Transverse colon (tissue), 4 donors: ENCODE measurements at places on chromosomes 2 and 18. TPM values are rescaled to one million over a fixed set of nuclear protein-coding genes. Genes with fewer than 3 reads are reported as not detected.
A peak's percentile ranks its signal among the peaks of the same experiment; 100 is the strongest.

- H3K27ac ChIP-seq, result no peak overlapping the region
- H3K4me3 ChIP-seq, result no peak overlapping the region
- DNase-seq, result no peak
- H3K4me1 ChIP-seq, result no peaks in the 10 kb centered on the region
- no peaks in the 10 kb centered on the region for H3K27me3 ChIP-seq
Measured at GRCh38 chr2:63023444-63023843, 27.2 kb upstream of the OTX1 start.

DNA sequence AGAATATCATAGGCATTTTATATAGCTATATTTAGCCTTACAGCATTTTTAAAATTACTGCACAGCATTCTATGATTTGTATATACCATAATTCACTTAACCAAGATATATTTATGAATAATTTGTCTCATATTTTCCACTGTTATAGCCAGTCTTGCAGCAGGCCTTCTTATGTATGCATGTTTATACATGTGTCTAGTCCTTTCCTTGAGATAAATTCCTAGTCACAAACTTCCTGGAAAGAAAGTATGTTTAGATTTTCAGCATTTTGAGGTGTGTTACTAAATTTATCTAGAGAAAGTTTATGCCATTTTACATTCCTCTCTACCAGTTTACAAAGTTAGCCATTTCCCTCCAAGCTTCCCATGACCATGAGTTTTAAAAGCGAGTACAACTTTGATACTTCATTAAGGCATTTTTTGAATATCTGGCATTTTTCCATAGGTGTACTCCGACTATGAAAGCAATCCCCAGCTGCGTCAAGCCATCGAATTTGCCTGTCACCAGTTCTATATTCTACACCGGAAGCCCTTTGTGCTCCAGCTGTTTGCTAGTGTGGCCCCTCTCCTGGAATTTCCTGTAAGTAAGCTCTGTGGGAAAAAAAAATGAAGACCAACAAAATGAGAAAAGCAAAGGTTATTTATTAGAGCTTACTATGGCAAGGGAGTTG lies 59.4 kb upstream of the RPE start:
- H3K27ac ChIP-seq, result no peak overlapping the region
- no peak overlapping the region for H3K4me3 ChIP-seq
- no peaks in the 10 kb centered on the region for H3K36me3 ChIP-seq
- no peak for DNase-seq
- H3K27me3 ChIP-seq, result no peaks in the 10 kb centered on the region
- no peaks in the 10 kb centered on the region for H3K4me1 ChIP-seq

The DSC2 gene
- total RNA-seq, result 14.5 TPM

The EIF2AK3 gene
- 44.8 TPM for total RNA-seq

GRCh38 chr18:10040287-10041011 lies 126.6 kb downstream of the VAPA start:
- H3K36me3 ChIP-seq, result no peaks in the 10 kb centered on the region
- no peak overlapping the region for H3K4me3 ChIP-seq
- no peaks in the 10 kb centered on the region for H3K27me3 ChIP-seq
- DNase-seq, result no peak
- peak overlapping the region; percentile 66 for H3K27ac ChIP-seq

DNA sequence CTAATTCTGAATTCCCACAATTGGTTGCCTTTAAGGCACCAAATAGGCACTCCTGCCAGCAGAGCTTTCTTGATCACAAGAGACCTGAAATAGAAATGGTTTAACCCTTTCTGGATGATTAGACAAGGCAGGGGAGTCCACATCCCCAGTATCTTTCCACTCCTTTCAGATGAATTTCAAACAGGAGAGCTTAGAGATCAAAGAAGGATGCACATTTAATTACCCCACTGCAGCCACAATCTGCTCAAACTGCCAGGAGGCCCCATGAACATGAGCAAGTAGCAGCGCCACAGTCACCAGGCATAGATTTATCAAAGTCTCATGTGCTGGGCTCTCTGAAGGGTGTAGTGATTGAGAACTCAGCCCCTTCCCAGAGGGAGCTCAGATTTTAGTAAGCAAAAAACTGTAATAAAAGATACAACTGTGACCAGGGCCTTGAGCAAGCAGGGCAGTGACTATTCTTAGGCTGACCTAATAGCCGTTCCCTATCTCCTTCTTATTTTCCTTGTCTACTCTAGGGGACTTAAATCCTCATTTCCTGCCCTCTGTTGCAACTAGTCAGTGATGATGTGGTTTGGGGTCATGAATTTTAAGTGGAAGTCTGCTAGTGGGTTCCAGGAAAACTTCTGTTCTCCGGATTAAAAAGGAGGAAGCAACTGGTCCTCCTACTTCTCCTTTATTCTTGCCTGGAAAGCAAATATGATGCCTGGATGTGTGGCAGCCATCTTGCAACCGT lies 53.7 kb downstream of the SLC4A3 start:
- peaks cover 9% of the 10 kb centered on the region for H3K4me1 ChIP-seq
- H3K36me3 ChIP-seq, result no peaks in the 10 kb centered on the region
- H3K4me3 ChIP-seq, result no peak overlapping the region

The UGT1A3 gene
- 2.6 TPM for total RNA-seq

DNA sequence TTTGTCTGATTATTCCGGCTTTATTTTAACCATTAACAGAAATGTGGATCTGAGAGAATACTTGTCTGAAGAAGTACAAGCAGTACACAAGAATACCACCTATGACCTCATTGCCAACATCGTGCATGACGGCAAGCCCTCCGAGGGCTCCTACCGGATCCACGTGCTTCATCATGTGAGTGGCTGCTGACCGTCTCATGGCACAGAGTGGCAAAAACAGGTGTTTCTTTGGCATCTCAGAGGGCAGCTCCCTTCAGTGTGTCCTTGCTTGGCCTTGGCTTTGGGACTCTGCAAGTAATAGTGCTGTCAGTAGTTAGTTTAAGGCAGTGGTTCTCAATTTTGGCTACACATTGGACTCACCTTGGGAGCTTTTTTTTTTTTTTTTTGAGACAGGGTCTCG lies 23.1 kb downstream of the SFTPB start:
- H3K36me3 ChIP-seq, result peaks cover 98% of the 10 kb centered on the region
- no peaks in the 10 kb centered on the region for H3K27me3 ChIP-seq
- H3K4me3 ChIP-seq, result no peak overlapping the region

The CTLA4 gene
- not detected for total RNA-seq
